Hematopoietic multipotent progenitor cell treated with erythropoietin and hydrocortisone succinate and interleukin-3 and kit ligand, for 4 days (in vitro differentiated cells): ENCODE measurements at places on chromosomes 4 and X.
A peak's percentile ranks its signal among the peaks of the same experiment; 100 is the strongest.

DNA sequence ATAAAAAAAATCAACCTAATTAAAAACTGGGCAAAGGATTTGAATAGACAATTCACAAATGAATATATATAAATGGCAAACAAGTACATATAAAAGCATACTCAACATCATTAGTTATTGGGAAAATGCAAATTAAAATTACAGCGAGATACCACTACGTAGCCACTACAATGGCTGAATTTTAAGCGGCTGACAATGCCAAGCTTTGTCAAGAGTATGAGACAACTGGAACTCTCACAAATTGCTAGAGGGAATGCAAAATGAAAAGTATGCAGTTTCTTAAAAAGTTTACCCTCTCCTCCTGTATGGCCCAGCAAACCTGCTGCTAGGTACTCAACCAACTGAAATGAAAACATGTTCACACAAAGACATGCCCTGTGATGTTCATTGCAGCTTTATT, 34.8 kb downstream of the ZFP42 start:
- DNase-seq: no peak

- no peak for DNase-seq
Measured at GRCh38 chrX:22542641-22543040, 269.9 kb downstream of the CBLL2 start.

DNA sequence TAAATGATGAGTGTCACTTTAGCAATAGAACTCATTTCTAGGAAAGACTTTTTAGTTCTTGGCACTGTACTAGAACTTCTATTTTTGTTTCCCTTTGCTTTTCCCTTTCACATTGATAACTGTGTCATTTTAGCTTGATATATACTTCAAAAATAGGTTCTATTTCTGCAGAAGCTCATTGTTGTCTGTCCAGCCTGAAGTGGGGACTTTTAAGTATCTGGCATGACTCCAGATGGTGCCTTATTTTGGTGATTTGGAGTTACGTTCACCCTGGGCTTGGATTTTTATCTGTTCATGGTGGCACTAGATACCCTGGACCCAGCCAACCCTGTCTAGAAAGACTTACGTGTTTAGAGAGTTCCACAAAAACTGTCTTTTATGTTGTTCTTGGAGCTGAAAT, 3.4 kb downstream of the ABHD18 start:
- DNase-seq: peak; percentile 72

- no peak for DNase-seq
Measured at GRCh38 chr4:14596437-14596836, 405.8 kb upstream of the CPEB2 start.

DNA sequence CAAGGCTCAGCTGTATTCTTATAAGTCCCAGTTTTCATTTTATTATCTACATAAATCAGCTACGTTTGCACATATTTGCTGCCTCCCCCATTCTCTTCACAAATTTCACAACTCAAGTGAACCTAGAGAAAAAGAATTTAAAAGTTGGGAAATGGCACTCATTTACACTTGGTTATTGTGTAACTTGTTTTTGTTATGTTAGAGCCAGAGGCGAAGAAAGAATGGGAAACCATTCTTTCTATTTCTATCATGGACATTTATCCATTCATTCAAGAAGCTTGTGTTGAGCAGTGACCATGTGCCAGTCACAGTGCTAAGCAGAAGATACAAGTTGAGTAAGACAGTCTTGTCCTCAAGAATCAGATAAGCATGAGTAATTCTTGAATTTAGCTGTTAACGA, 13.5 kb downstream of the LIAS start:
- DNase-seq: no peak
